ENCODE measurements at places on chromosomes 4 and X. TPM values are rescaled to one million over a fixed set of nuclear protein-coding genes. Genes with fewer than 3 reads are reported as not detected.
A peak's percentile ranks its signal among the peaks of the same experiment; 100 is the strongest.

Gene ZCCHC4
- total RNA-seq = 10.8 TPM

Gene TRPC5OS
- total RNA-seq = not detected

Gene C4orf36
- not detected for total RNA-seq

Gene SOD3
- not detected for total RNA-seq

Gene SLIT2
- total RNA-seq = not detected

Gene FRMPD3
- not detected for total RNA-seq

Gene MAGEA8
- not detected for total RNA-seq

Gene SAGE1
- not detected for total RNA-seq

Gene ARMCX6
- total RNA-seq = 35.2 TPM

Gene ZFX
- total RNA-seq = 46.0 TPM

Gene RADX
- total RNA-seq = 7.8 TPM

Gene MAGEA2
- total RNA-seq = not detected

Gene STAP1
- 31.0 TPM for total RNA-seq

Gene IQCM
- total RNA-seq = not detected

Gene AMER1
- total RNA-seq = 4.2 TPM

Gene IL2
- 0.84 TPM for total RNA-seq

Gene TRIM75
- total RNA-seq = not detected

GRCh38 chrX:135410861-135411627 lies 10.7 kb upstream of the SMIM10L2A start:
- H3K27me3 ChIP-seq = peaks cover 6% of the 10 kb centered on the region
- H3K4me3 ChIP-seq = no peak overlapping the region
- no peaks in the 10 kb centered on the region for H3K36me3 ChIP-seq
- peaks cover 4% of the 10 kb centered on the region for H3K4me1 ChIP-seq
- no peak for DNase-seq

- H3K27me3 ChIP-seq = no peaks in the 10 kb centered on the region
- peak overlapping the region; percentile 60 for H3K27ac ChIP-seq
- peaks cover 4% of the 10 kb centered on the region for H3K36me3 ChIP-seq
- peaks cover 67% of the 10 kb centered on the region for H3K4me1 ChIP-seq
- no peak overlapping the region for H3K4me3 ChIP-seq
Measured at GRCh38 chrX:150482537-150483206, 85.7 kb upstream of the MTM1 start.

DNA sequence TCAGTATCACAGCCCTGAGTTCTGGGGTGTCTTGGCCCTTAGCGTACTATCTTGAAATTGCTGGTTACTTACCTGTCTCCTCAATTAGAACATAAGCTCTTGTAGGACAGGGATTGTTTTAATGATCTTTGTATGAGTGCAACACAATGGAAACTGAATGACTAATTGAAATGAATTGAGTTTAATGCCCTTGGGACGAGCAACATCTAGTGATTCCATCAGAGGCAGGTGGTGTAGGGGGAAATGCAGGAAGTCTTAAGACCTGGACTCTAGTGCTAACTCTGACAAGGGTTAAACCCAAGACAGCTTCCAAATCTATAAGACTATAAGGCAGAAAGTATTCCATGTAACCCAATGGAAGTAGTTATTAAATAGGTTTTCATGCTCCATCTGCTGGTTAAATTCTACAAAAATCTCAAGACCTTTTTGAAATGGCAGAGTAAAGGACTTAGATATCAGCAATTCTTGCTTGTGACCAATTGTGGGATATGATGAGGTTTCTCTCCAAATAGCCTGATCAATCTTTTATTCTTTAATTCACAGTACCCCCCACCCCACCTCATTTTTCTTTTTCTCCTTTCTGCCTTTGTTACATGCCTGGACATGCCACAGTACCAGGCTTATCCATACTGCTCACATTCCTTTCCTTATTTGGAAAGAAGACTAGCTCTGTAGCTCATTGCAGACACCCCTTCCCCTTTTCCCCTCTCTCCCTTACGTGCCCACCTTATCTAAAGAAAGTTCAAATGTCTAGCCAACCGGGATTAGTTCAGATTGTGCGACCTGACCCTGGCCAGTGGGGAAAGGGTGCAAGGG lies 340.8 kb downstream of the PAPSS1 start:
- H3K4me3 ChIP-seq = no peak overlapping the region
- no peak overlapping the region for H3K27ac ChIP-seq
- DNase-seq = no peak
- no peaks in the 10 kb centered on the region for H3K27me3 ChIP-seq

GRCh38 chr4:123024710-123025109 lies 102.3 kb upstream of the NUDT6 start:
- H3K4me1 ChIP-seq = peaks cover 14% of the 10 kb centered on the region
- H3K27me3 ChIP-seq = no peaks in the 10 kb centered on the region
- no peak overlapping the region for H3K27ac ChIP-seq
- H3K4me3 ChIP-seq = no peak overlapping the region
- peaks cover 31% of the 10 kb centered on the region for H3K36me3 ChIP-seq

DNA sequence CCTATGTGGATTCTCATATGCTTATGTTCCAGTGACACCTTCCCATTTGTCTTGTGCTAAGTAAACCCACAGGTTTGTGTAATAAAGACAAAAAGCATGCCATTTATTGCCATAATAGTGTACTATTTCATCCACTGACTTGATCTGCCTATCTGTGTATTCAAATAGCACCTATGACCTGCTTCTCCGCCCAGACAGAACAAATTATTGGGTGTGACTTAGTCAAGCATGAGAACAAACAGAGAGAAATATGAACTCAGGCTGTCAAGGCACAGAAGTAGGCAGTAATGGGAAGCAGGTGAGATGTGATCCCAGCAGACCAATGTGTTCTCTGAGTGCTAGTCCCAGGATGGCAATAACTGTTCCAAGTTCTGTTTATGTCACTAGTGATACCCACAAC lies 25.4 kb downstream of the ELOVL6 start:
- H3K4me1 ChIP-seq = no peaks in the 10 kb centered on the region
- no peak overlapping the region for H3K27ac ChIP-seq
- no peaks in the 10 kb centered on the region for H3K27me3 ChIP-seq
- H3K36me3 ChIP-seq = peaks cover 15% of the 10 kb centered on the region
- H3K4me3 ChIP-seq = no peak overlapping the region
- no peak for DNase-seq

DNA sequence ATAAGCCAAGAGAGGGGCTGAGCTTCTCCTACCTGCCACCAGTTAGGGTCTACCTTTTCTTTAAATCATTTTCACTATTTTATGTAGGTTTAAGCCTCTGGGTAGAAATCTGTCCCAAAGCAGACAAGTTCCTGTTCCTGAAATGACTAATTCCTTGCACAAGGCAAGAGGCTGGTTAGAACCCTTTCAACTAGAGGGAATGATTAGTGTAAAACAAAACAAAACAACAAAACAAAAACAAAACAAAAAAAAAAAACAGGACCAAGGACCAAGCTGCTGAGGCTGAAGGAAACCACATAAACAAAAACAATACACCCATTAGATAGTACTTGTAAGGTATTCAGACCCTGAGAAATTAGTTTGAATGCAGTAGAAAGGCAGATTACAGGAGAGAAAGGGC lies 62.7 kb downstream of the MAML3 start:
- no peak for DNase-seq
- no peaks in the 10 kb centered on the region for H3K36me3 ChIP-seq
- H3K27me3 ChIP-seq = peaks cover 10% of the 10 kb centered on the region

GRCh38 chr4:83704786-83705185 lies 168.9 kb downstream of the GPAT3 start:
- no peak overlapping the region for H3K4me3 ChIP-seq
- H3K27ac ChIP-seq = no peak overlapping the region
- DNase-seq = no peak
- peaks cover 1% of the 10 kb centered on the region for H3K27me3 ChIP-seq
- no peaks in the 10 kb centered on the region for H3K4me1 ChIP-seq

DNA sequence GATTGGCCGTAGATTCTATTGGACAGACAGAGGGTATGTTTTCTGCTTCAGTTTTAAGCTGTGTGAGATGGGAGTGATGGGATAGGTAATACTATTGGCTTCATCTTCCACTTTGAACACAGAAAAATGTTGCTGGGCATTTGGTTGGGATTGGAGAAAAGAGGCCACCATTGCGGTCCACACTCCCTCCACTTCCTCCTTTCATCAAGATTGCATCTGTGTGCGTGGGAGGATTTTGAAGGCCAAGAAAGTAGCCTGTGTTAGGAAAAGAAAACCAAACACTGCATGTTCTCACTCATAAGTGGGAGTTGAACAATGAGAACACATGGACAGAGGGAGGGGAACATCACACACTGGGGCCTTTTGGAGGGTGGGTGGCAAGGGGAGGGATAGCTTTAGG lies 56.4 kb downstream of the EGF start:
- H3K4me1 ChIP-seq = peaks cover 28% of the 10 kb centered on the region
- peaks cover 3% of the 10 kb centered on the region for H3K36me3 ChIP-seq
- DNase-seq = no peak
- H3K27me3 ChIP-seq = peaks cover 18% of the 10 kb centered on the region

DNA sequence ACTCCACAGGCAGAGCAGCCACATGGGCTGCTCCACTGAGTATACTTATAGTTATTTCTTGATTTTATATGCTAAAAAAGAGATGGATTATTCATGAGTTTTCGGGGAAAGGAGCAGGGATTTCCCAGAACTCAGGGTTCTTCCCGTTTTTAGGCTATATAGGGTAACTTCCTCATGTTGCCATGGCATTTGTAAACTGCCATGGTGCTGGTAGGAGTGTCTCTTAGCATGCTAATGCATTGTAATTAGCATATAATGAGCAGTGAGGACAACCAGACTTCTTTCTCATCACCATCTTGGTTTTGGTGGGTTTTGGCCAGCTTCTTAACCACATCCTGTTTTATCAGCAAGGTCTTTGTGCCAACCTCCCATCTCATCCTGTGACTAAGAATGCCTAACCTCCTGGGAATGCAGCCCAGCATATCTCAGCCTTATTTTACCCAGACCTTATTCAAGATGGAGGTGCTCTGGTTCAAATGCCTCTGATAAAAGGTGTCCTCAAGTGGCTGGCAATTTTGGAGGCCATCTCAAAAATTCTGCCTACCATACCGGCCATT lies 213.0 kb upstream of the VEGFC start:
- no peaks in the 10 kb centered on the region for H3K27me3 ChIP-seq
- H3K4me3 ChIP-seq = no peak overlapping the region
- H3K36me3 ChIP-seq = no peaks in the 10 kb centered on the region
- DNase-seq = no peak

DNA sequence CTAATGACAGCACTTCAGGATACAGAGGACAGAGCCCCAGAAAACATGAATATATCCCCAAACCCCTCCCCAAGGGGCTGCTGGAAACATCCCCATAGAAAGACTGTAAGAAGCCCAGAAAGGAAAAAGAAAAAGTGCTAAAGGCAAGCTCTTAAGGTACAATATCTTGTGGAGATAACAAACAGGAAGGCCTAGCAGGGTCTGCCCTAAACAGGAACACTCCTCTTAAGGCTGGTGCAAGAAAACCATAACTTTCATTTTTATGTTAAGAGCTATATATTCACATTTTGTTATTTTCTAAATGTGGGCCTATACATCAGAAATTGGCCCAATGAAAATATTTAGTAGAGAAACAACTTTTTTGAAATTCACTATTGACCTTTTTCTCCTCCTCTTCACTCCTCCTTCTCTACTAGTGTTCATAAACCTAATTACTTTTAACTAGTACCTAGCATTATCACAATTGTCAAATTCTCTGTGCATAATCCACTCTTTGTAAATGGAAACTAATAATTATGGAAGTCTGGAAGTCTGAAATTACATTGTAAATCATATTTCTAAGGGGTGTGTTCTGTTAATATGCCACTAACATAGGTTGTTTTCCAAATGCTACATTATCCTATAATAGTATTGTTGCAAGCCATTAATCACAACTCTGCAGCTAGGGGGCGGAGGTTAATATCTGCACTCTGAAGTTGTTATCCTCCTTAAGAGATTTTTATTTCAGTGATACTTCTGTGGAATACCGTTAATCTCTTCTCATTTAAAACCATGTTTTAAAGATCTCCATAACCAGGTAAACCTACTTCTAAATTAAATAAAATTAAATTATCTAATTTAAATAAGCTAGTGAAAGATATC lies 59.8 kb downstream of the CASK start:
- H3K36me3 ChIP-seq = peaks cover 4% of the 10 kb centered on the region
- H3K27me3 ChIP-seq = no peaks in the 10 kb centered on the region
- H3K4me3 ChIP-seq = no peak overlapping the region
- peaks cover 22% of the 10 kb centered on the region for H3K4me1 ChIP-seq
- DNase-seq = no peak
- peak overlapping the region; percentile 73 for H3K27ac ChIP-seq

GRCh38 chrX:2875798-2876399 lies 47.2 kb downstream of the GYG2 start:
- H3K4me1 ChIP-seq = peaks cover 2% of the 10 kb centered on the region
- no peak overlapping the region for H3K27ac ChIP-seq
- DNase-seq = no peak
- no peaks in the 10 kb centered on the region for H3K36me3 ChIP-seq

DNA sequence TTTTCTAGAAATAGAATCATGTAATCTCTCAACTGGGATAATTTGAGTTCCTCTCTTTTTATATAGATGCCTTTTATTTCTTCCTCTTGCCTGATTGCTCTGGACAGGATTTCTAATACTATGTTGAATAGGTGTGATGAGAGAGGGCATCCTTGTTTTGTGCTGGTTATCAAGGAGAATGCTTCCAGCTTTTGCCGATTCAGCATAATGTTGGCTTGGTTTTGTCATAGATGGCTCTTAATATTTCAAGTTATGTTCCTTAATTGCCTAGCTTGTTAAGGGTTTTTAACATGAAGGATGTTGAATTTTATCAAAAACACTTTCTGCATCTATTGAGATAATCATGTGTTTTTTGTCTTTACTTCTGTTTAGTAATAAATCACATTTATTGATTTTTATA lies 58.7 kb downstream of the TMEM47 start:
- H3K27ac ChIP-seq = no peak overlapping the region
- H3K36me3 ChIP-seq = no peaks in the 10 kb centered on the region
- H3K4me3 ChIP-seq = no peak overlapping the region
